ENCODE measurements at places on chromosomes 11 and 22.

- H3K36me3 ChIP-seq, result no peaks in the 10 kb centered on the region
- H3K4me3 ChIP-seq, result no peak overlapping the region
- no peaks in the 10 kb centered on the region for H3K27me3 ChIP-seq
- DNase-seq, result no peak
- H3K27ac ChIP-seq, result no peak overlapping the region
- peaks cover 3% of the 10 kb centered on the region for H3K4me1 ChIP-seq
These were observed 135.2 kb downstream of the TTC28 start for GRCh38 chr22:28544431-28544868.

GRCh38 chr11:45305874-45306623, 19.9 kb upstream of the SYT13 start:
- no peak for DNase-seq
- no peaks in the 10 kb centered on the region for H3K36me3 ChIP-seq
- H3K4me1 ChIP-seq, result no peaks in the 10 kb centered on the region
- no peak overlapping the region for H3K27ac ChIP-seq

DNA sequence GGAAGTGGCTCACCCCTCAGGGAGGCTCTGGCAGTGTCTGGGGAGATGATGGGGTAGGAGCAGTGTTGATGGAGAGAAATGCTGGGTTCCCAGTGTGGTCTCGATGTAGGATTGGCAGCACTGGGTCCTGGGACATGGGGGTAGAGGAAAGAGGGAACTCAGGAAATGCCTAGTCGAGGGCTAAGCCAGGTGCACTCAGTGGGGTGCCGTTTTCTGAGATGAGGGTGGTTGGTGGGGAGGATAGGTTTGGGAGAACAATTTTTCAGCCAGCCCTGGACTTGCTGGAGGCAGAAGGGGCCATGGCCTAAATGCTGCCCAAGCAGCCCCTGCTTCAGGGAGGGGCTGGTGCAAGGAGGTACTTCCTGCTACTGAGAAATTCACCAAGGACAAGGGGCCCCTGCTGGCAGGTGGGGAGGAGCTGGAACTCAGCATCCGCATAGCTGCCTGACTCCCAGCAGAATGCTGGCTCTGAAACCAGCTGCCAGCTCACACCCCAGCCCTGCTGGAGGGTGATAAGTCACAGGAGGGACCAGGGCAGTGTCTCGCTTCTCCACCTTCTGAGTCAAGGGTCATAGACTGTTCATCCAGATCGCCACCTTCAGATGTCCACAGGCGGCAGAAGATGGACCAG, 6.0 kb downstream of the CCDC157 start:
- H3K4me3 ChIP-seq, result no peak overlapping the region
- H3K27me3 ChIP-seq, result no peaks in the 10 kb centered on the region
- H3K36me3 ChIP-seq, result no peaks in the 10 kb centered on the region
- H3K4me1 ChIP-seq, result peaks cover under 1% of the 10 kb centered on the region
- H3K27ac ChIP-seq, result no peak overlapping the region
- no peak for DNase-seq

GRCh38 chr11:102615077-102615893, 9.8 kb downstream of the MMP20 start:
- H3K27me3 ChIP-seq, result no peaks in the 10 kb centered on the region
- DNase-seq, result no peak
- no peak overlapping the region for H3K4me3 ChIP-seq

DNA sequence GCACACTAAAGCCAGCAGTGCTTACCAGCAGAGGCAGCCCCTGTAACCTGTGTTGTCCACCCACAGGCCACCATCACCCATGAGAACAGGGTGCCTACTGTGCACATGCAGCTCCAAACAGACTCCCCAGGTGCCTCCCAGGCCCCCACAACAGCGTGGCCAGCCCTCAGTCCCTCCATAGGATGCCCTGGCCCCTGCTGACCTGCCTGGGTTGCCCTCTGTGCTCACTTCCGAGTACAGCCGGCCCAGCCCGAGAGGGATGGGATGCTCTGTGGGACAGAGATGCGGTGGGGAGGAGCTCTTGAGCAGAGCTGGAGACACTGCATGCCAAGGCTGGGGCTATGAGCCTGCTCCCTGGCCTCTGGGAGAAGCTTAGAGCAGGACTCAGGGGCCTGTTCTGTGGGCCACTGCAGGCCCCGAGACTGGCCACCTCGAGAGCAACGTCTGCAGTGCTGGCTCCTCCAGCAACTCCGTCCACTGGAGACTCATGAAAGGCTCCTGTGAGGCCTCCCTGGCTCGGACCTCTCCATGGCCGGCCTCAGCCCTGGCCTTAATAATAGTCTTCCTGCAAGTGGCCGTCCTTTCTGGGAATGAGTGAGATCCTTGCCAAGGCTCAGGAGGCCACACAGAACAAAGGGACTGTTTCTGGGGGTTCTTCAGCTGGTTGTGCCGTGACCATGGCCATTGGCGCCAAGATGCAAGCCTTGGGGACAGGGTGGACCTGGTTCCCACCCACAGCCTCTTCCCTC, 27.0 kb downstream of the FADS2 start:
- H3K4me3 ChIP-seq, result no peak overlapping the region
- DNase-seq, result no peak
- H3K27ac ChIP-seq, result peak overlapping the region; percentile 18
- no peaks in the 10 kb centered on the region for H3K27me3 ChIP-seq
- H3K36me3 ChIP-seq, result peaks cover 11% of the 10 kb centered on the region

- H3K4me3 ChIP-seq, result no peak overlapping the region
- no peaks in the 10 kb centered on the region for H3K36me3 ChIP-seq
- no peak overlapping the region for H3K27ac ChIP-seq
- H3K27me3 ChIP-seq, result no peaks in the 10 kb centered on the region
These were observed 5.3 kb upstream of the RRAS2 start for GRCh38 chr11:14364322-14364721.

DNA sequence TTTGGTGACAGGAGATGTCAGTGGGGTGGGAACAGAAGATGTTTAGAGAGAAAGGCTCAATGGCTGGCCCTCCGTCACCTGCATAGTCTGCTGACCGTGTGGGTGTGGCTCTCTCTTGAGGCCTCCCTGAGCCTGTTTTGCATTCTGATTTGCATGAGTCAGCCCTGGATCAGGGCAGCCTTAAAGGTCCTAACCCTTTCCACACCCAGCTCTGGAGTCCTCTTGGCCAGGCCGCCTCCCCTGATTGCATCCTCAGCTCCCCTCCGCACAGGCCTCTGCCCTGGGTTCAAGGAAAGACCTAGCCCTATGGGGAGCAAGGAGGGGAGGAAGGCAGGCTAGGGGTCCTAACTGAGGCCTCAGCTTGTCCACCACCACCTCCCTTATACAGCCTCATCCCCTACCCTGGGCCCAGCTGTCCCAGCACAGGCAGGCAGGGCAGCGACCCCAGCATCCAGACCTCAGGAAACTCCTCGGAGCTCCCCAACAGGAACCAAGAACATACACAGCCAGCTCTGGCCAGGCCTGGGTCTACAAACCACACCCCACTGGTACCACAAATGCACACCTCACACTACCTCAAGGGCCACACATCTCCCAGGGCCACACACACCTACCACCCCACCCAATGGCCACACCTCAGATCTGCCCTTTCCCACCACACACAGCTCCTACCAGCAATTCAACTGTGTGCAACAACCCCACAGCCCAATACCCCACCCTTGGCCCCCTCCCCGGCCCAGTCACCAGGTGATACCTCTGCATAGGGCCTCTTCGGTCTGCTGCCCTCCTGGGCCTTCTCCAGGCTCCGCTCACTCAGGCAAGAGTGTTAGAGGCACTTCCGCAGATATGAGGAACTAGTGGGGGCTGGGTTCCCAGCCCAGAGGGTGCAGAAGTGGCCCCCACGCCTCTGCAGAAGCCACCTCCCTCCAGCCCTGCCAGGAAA, 13.7 kb downstream of the ARAP1 start:
- peak overlapping the region; percentile 22 for H3K4me3 ChIP-seq
- H3K36me3 ChIP-seq, result no peaks in the 10 kb centered on the region
- DNase-seq, result no peak
- H3K27ac ChIP-seq, result peak overlapping the region; percentile 68

- H3K27ac ChIP-seq, result no peak overlapping the region
- H3K4me1 ChIP-seq, result peaks cover 9% of the 10 kb centered on the region
- peaks cover 46% of the 10 kb centered on the region for H3K36me3 ChIP-seq
- no peak for DNase-seq
- no peak overlapping the region for H3K4me3 ChIP-seq
- no peaks in the 10 kb centered on the region for H3K27me3 ChIP-seq
These were observed 121.8 kb downstream of the MICAL2 start for GRCh38 chr11:12232160-12232559.

- DNase-seq, result peak; percentile 89
- H3K27me3 ChIP-seq, result no peaks in the 10 kb centered on the region
These were observed 10.0 kb downstream of the PPM1F start for GRCh38 chr22:21942407-21943343.

GRCh38 chr11:31809857-31810778, 1.0 kb downstream of the PAX6 start:
- no peak overlapping the region for H3K27ac ChIP-seq
- DNase-seq, result no peak
- H3K4me3 ChIP-seq, result peak overlapping the region; percentile 52
- peaks cover 75% of the 10 kb centered on the region for H3K4me1 ChIP-seq

DNA sequence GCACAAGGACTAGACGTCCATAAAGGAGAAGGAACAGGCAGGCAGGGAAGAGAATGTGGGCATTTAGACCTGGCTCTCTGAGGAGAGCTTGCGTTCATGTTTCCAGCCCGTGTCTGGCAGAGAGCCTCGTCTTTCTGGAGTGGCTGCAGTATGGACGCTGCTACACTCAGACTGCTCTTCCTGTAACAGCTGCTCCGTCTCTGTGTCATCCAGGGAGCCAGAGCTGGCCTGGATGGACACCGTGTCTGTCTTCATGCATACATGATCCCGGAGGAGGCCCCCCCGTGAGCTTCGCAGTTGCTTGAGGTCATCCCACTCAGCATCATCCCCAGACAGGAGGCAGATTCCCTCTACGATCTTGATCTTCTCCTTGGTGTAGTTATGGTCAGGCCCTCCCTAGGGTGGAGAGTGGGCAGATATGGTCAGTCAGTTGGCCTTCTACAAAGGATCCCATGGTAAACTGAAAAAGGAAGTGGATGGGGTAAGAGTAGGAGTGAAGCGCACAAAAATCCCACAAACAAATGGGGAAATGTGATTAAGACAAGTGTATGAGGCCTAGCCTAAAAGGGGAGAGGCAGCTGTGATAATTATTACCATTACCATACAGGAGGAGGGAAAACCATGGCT, 13.0 kb upstream of the CKAP5 start:
- H3K27ac ChIP-seq, result no peak overlapping the region
- H3K4me1 ChIP-seq, result no peaks in the 10 kb centered on the region
- H3K36me3 ChIP-seq, result peaks cover 51% of the 10 kb centered on the region
- no peak for DNase-seq

- no peak overlapping the region for H3K4me3 ChIP-seq
- H3K4me1 ChIP-seq, result no peaks in the 10 kb centered on the region
- H3K27ac ChIP-seq, result no peak overlapping the region
- H3K27me3 ChIP-seq, result no peaks in the 10 kb centered on the region
- no peak for DNase-seq
- no peaks in the 10 kb centered on the region for H3K36me3 ChIP-seq
These were observed 679.9 kb upstream of the CCDC179 start for GRCh38 chr11:23540101-23540561.

GRCh38 chr11:57069942-57070341, 81.2 kb downstream of the OR5AK2 start:
- peaks cover 19% of the 10 kb centered on the region for H3K4me1 ChIP-seq
- no peak for DNase-seq
- no peak overlapping the region for H3K4me3 ChIP-seq
- H3K27ac ChIP-seq, result no peak overlapping the region
- no peaks in the 10 kb centered on the region for H3K36me3 ChIP-seq
- H3K27me3 ChIP-seq, result no peaks in the 10 kb centered on the region

DNA sequence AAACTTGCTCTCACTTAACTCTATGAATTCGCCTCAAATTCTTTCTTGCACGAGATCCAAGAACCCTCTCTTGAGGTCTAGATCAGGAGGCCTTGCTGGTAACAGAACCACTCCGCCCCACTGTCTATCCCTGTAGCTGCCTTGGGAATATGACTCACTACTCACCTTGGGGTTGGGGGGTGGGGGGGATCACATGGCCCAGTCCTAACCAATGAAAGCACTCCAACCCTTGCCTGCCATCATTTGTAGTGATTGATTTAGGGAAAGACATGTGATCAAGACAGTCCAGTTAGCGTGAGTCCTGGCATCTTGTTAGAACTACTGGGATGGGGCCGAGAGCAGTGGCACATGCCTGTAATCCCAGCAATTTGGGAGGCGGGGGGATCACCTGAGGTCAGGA, 4.8 kb upstream of the MRTFA start:
- no peaks in the 10 kb centered on the region for H3K27me3 ChIP-seq
- no peak overlapping the region for H3K27ac ChIP-seq
- no peaks in the 10 kb centered on the region for H3K36me3 ChIP-seq
- peaks cover 15% of the 10 kb centered on the region for H3K4me1 ChIP-seq
- no peak overlapping the region for H3K4me3 ChIP-seq

DNA sequence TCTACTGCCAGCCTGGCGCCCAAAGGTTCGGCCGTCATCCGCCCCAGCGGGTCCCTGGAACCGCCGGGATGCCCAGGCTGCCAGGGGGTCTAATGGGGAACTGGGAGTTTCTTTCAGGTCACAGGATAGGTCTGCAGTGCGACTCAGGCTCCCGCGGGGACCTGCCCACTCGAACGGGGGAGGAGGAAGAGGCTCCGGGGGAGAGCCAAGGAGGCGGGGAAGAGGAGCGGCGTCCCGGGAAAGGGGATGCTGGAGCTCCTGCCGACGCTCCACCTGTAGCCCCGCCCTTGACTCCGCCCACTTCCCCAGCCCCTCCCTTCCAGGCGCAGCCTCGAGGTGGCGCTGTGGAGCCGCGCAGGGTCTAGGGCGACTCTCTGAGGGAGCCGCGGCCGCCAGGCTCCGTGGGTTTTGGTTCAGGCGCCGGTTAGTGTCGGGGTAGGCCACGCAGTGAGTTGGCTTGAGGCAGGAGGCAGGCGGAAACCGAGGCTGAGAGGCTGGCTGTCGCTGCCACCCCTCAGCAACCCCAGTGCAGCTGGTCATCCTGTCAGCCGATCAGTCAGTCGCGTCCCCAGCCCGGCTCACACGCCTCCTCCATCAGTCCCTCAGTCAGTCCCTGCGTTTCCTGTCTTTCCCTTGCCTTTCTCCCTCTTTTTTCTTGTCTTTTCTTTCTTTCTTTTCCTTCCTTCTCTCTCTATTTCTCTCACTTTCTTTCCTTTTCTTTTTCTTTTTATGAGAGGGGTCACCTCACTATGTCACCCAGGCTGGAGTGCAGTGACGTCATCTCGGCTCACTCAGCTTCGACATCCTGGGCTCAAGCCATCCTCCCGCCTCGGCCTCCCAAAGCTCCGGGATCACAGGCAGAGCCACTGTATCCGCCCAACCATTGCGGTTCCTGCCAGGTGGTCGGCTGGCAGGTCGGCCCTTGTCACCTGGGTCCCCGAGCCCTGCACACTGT, 26.4 kb downstream of the YWHAH start:
- peak; percentile 87 for DNase-seq
- peak overlapping the region; percentile 36 for H3K4me3 ChIP-seq
- H3K36me3 ChIP-seq, result no peaks in the 10 kb centered on the region
- H3K4me1 ChIP-seq, result peaks cover 10% of the 10 kb centered on the region
- H3K27me3 ChIP-seq, result no peaks in the 10 kb centered on the region

- no peak for DNase-seq
- no peaks in the 10 kb centered on the region for H3K27me3 ChIP-seq
- no peaks in the 10 kb centered on the region for H3K4me1 ChIP-seq
- H3K4me3 ChIP-seq, result no peak overlapping the region
- H3K27ac ChIP-seq, result no peak overlapping the region
These were observed 425.7 kb downstream of the CNTN5 start for GRCh38 chr11:99446400-99446799.
